CD14-positive monocyte (primary cell): ENCODE measurements at places on chromosomes 2 and 18.

DNA sequence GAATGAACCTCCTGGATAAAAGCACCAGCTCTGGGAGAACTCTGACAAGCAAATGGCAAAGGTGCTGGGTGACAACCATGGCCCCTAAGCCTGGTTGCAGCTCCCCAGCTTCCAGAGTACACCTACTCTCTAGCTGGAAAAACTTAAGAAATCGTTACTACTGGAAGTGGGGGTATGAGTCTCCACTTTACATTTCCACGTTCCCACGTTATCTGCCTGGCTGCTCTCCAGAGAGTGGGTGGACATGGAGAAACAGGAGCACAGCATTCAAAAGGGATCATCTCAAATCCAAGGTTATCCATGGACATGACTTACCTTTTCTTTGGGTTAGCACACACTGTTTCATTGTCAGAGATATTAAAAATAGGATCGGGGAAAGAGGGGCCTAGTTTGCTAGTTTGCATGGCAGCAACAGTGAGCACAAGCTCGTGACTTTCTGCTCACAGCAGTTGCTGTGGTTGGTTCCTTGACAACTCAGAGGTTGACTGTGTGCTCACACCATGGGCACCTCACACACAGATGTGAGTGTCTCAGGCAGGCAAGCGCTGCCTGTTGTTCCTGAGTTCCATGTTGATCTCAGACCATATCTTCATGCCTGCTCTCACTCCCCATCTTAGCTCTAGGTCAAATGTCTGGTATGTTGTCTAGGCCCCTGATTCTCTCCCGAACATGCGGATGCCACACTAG is 32.5 kb downstream of the PTPN18 start:
- H3K27me3 ChIP-seq: no peaks in the 10 kb centered on the region
- H3K4me3 ChIP-seq: no peak overlapping the region
- no peaks in the 10 kb centered on the region for H3K36me3 ChIP-seq
- no peak for DNase-seq
- no peak overlapping the region for H3K27ac ChIP-seq
- peaks cover 46% of the 10 kb centered on the region for H3K4me1 ChIP-seq

DNA sequence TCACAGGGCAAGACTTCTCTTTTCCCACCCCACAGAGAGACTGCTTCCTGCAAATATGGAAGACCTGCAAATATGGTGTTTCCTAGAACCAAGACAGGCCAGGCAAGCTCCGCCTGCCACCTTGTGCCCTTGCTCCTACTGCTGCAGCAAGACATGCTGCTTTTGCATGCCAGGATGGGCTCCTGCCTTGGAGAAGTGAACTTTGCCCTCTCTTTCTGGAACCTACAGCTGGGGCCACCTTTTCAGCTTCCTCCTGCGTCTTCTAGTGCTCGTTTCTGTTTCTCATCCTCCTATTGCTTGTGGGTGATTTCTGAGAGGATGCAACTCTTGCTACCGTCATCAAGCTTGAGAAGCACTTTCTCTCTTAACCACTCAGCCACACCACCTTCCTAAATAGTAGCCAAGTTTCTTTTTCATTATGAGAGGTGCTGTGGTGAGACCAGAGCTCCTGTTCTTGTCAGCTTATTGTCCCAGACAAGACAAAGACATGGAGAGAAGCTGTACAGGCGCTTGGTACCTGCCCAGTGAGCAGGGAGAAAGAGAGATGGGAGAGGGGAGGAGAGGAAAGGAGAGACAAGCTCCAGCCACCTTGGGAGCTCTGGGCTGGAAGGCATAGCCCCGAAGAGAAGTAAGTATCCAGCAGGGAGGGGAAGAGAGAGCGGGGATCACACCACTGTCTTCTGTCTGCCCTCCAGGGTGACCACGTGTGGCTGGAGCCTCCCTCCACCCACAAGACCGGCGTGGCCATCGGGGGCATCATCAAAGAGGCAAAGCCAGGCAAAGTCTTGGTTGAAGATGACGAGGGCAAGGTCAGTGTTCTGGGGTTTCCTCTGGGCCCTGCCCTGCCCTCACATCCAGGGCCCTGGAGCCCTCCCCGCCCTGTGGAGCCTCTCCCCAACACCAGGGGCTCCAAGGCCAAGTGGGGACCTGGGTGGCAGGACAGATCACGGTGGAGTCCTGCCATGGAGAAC is 28.3 kb downstream of the MYO7B start:
- H3K4me1 ChIP-seq: peaks cover 37% of the 10 kb centered on the region
- no peaks in the 10 kb centered on the region for H3K36me3 ChIP-seq
- H3K27me3 ChIP-seq: no peaks in the 10 kb centered on the region
- H3K4me3 ChIP-seq: no peak overlapping the region
- DNase-seq: peak; percentile 69

GRCh38 chr2:38504169-38504568 is 98.6 kb downstream of the HNRNPLL start:
- no peak overlapping the region for H3K4me3 ChIP-seq
- H3K36me3 ChIP-seq: no peaks in the 10 kb centered on the region
- no peak for DNase-seq
- H3K27me3 ChIP-seq: no peaks in the 10 kb centered on the region
- no peak overlapping the region for H3K27ac ChIP-seq
- no peaks in the 10 kb centered on the region for H3K4me1 ChIP-seq

- H3K4me3 ChIP-seq: no peak overlapping the region
- no peak overlapping the region for H3K27ac ChIP-seq
- no peak for DNase-seq
Observed at GRCh38 chr2:158323381-158323780, 133.2 kb downstream of the CCDC148 start.

- no peaks in the 10 kb centered on the region for H3K4me1 ChIP-seq
- peaks cover 51% of the 10 kb centered on the region for H3K36me3 ChIP-seq
- no peak overlapping the region for H3K27ac ChIP-seq
- no peak for DNase-seq
- H3K4me3 ChIP-seq: no peak overlapping the region
Observed at GRCh38 chr2:143525402-143525860, 396.2 kb downstream of the ARHGAP15 start.

GRCh38 chr2:48715042-48715899 is 40.3 kb downstream of the LHCGR start:
- no peaks in the 10 kb centered on the region for H3K27me3 ChIP-seq
- no peak overlapping the region for H3K27ac ChIP-seq
- no peaks in the 10 kb centered on the region for H3K36me3 ChIP-seq
- no peak overlapping the region for H3K4me3 ChIP-seq

GRCh38 chr2:20781656-20782265 is 41.1 kb downstream of the LDAH start:
- H3K27ac ChIP-seq: no peak overlapping the region
- H3K4me3 ChIP-seq: no peak overlapping the region
- H3K27me3 ChIP-seq: no peaks in the 10 kb centered on the region
- DNase-seq: peak; percentile 5

DNA sequence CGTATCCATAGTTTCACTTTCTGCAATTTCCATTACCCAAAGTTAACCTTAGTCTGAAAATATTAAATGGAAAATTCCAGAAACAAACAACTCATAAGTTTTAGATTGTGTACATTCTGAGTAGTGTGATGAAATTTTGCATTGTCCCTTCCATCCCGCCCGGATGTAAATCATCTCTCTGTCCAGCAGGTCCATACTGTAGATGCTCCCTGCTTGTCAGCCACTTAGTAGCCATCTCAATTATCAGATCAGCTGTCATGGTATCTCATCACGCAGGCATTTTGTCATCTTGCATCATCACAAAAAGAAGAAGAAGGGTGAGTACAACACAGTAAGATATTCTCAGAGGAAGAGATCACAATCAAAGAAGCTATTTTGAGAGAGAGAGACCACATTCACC is 185.0 kb upstream of the STK17B start:
- no peaks in the 10 kb centered on the region for H3K27me3 ChIP-seq
- no peak overlapping the region for H3K4me3 ChIP-seq
- H3K36me3 ChIP-seq: no peaks in the 10 kb centered on the region
- no peak overlapping the region for H3K27ac ChIP-seq

- H3K27ac ChIP-seq: no peak overlapping the region
- no peak for DNase-seq
- peaks cover 51% of the 10 kb centered on the region for H3K4me1 ChIP-seq
- H3K27me3 ChIP-seq: no peaks in the 10 kb centered on the region
- peaks cover 4% of the 10 kb centered on the region for H3K36me3 ChIP-seq
Observed at GRCh38 chr2:98479959-98480524, 35.4 kb downstream of the INPP4A start.

DNA sequence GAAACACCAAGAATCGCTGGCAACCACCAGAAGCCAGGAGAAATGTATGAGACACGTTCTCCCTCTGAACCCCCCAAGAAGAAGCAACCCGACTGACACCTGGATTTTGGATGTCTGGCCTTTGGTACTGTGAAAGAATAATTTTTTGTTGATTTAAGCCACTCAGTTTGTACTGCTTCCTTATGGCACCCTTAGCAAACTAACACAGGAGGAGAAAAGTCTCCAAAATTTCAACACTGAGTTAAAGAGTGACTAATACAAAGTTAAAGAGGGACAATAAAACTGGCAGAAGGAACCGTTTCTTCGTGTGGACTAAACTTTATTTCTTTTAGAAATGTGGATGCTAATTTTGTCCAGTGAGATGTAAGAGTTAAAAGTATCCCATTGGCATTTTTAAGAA is 660.9 kb upstream of the LINC00305 start:
- DNase-seq: no peak
- H3K36me3 ChIP-seq: no peaks in the 10 kb centered on the region
- no peaks in the 10 kb centered on the region for H3K27me3 ChIP-seq
- H3K4me3 ChIP-seq: no peak overlapping the region

- DNase-seq: peak; percentile 76
- H3K4me1 ChIP-seq: peaks cover 7% of the 10 kb centered on the region
- H3K36me3 ChIP-seq: peaks cover 7% of the 10 kb centered on the region
- no peaks in the 10 kb centered on the region for H3K27me3 ChIP-seq
Observed at GRCh38 chr2:65040400-65041261, 15.6 kb upstream of the CEP68 start.

- no peak overlapping the region for H3K4me3 ChIP-seq
- H3K36me3 ChIP-seq: no peaks in the 10 kb centered on the region
- H3K27ac ChIP-seq: no peak overlapping the region
- H3K4me1 ChIP-seq: peaks cover 16% of the 10 kb centered on the region
Observed at GRCh38 chr2:96329456-96329855, 4.3 kb downstream of the ITPRIPL1 start.

GRCh38 chr2:238518172-238518820 is 91.6 kb downstream of the ASB1 start:
- H3K4me1 ChIP-seq: no peaks in the 10 kb centered on the region
- no peaks in the 10 kb centered on the region for H3K36me3 ChIP-seq
- H3K27ac ChIP-seq: no peak overlapping the region

- no peak overlapping the region for H3K4me3 ChIP-seq
- peaks cover 11% of the 10 kb centered on the region for H3K36me3 ChIP-seq
- H3K27me3 ChIP-seq: no peaks in the 10 kb centered on the region
Observed at GRCh38 chr18:2545155-2545554, 26.1 kb downstream of the METTL4 start.

DNA sequence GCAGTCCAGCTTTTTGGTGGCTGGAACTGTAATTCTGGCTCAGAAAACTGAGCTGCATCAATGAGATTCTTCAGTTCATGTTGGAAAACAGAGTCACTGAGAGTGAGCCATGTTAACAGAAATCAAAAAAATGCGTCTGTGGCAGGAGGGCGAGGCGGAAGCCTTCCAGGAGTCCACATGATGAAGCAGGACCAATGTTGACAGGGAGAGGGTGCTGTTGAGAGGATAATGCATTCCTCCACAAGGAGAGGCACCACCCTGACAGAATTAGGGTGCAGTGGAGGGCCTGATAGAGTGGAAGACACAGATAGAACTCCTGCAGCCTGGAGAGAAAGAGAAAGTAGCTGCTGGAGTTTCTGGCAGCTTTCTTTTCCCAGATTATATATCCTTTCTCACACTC is 111.5 kb downstream of the MGAT5 start:
- H3K27me3 ChIP-seq: no peaks in the 10 kb centered on the region
- H3K27ac ChIP-seq: no peak overlapping the region
- H3K4me3 ChIP-seq: no peak overlapping the region
- DNase-seq: no peak
- no peaks in the 10 kb centered on the region for H3K4me1 ChIP-seq
- H3K36me3 ChIP-seq: peaks cover 20% of the 10 kb centered on the region

GRCh38 chr2:124824441-124824840 is 799.4 kb downstream of the CNTNAP5 start:
- no peaks in the 10 kb centered on the region for H3K4me1 ChIP-seq
- no peak overlapping the region for H3K4me3 ChIP-seq
- no peak for DNase-seq
- no peak overlapping the region for H3K27ac ChIP-seq
- H3K27me3 ChIP-seq: no peaks in the 10 kb centered on the region

GRCh38 chr2:165357758-165358157 is 111.7 kb upstream of the CSRNP3 start:
- no peaks in the 10 kb centered on the region for H3K27me3 ChIP-seq
- H3K36me3 ChIP-seq: no peaks in the 10 kb centered on the region
- no peak overlapping the region for H3K4me3 ChIP-seq
- H3K4me1 ChIP-seq: no peaks in the 10 kb centered on the region
- H3K27ac ChIP-seq: no peak overlapping the region

DNA sequence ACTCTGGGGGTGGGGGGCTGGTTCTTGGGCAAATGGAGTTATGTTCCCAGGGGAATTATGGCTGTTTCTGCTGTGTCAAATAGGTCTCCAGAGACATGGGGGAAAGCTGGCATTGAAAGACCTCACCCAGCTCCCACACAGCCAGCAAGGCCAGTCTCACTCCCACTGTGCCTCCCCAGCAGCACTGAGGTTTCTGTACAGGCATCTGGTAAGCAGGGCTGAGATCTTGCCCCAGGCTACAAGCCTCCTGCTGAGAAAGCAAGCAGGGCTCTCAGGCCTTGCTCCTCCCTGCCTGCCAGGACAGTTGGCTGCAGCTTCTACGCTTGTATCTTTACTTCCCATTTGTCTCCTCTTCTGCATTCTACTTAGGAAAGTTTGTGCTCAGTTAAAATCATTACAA is 50.5 kb upstream of the FHOD3 start:
- H3K4me3 ChIP-seq: no peak overlapping the region
- H3K27me3 ChIP-seq: no peaks in the 10 kb centered on the region
- DNase-seq: no peak
- no peak overlapping the region for H3K27ac ChIP-seq
- no peaks in the 10 kb centered on the region for H3K4me1 ChIP-seq

GRCh38 chr2:231409776-231410175 is 14.3 kb downstream of the B3GNT7 start:
- H3K27ac ChIP-seq: no peak overlapping the region
- peaks cover 21% of the 10 kb centered on the region for H3K27me3 ChIP-seq
- H3K4me3 ChIP-seq: no peak overlapping the region
- peaks cover 13% of the 10 kb centered on the region for H3K4me1 ChIP-seq
- DNase-seq: no peak
- no peaks in the 10 kb centered on the region for H3K36me3 ChIP-seq

- no peaks in the 10 kb centered on the region for H3K27me3 ChIP-seq
- H3K4me3 ChIP-seq: no peak overlapping the region
Observed at GRCh38 chr18:69889009-69889408, 58.7 kb downstream of the CD226 start.
